ENCODE measurements at places on chromosomes 7 and 10.
A peak's percentile ranks its signal among the peaks of the same experiment; 100 is the strongest.

- DNase-seq: peak; percentile 94
Observed at GRCh38 chr7:1532456-1533254, 2.2 kb downstream of the MAFK start.

- no peak for DNase-seq
Observed at GRCh38 chr7:17497549-17498167, 199.2 kb downstream of the AHR start.

DNA sequence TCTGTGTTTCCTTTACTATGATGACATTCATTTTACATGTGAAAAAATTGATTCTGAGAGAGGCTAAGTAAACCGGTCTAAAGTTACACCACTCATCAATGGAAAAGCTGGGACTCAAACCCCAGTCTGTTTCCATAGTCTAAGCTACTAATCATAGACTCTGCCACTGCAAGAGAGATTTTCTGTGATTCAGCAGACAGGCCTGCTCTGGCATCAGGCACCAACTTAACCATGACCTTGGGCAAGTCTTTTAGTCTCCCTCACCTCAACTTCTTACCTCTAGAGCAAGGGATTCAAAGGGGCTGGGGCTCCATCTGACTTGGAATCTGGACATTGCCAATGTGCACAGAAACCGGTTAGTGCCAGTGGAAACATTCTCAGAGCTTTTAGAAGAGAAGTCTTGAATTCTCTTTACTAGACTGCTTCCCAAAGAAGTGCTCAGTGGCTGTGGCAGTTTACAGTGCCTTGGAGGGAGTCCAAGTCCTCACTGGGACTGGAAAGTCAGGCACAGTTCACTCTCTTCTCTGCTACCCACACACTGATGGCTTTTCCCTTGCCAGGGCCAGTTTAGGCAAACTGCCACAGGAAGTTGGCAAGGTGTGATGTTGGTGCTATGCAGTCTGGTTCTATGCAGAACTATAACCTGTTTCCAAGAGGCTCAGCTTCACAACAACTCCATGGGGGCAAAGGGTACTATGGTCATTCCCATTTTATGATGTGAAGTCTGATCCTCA is 4.5 kb upstream of the BLNK start:
- no peak for DNase-seq

DNA sequence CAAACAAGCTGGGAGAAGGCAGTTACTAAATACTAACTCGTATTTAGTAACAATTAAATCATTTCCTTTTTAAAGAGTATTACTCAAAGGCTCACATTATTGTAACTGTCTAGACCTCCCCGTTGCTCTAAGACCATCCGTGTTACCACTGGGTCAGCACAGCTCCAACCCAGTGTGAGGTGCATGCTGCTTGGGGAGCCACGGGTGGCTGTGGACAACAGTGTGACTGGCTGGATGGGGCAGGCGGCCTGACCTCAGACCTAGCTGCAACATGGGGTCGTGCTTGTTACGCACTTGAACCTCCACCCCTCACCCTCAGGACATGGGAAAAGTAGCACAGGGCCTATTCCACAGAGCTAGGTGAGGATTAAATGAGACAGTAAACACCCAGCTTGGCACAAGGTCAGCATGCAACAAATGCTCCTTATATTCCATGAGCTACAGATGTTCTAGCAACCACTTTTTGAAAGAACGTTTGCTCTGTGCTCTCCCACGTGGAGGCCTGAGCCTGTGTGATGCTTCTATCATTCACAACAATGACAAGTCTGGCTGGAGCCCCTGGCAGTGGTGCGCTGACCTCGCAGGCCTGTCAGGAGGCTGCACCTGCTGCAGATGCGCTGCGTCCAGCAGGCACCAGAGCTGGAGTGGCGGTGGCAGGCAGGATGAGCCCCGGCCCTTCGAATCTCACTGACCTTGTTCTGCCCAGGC is 135.7 kb downstream of the PKD1L1 start:
- DNase-seq: no peak

DNA sequence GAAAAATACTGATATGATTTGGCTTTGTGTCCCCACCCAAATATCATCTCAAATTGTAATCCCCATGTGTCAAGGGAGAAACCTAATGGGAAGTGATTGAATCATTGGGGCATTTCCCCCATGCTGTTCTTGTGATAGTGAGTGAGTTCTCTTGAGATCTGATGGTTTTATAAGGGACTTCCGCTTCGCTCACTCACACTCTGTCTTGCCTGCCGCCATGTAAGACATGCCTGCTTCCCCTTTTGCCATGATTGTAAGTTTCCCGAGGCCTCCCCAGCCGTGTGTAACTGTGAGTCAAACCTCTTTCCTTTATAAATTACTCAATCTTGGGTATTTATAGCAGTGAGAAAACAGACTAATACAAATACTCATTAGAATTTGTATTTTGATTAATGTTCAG is 5.1 kb upstream of the MRPS17 start:
- DNase-seq: no peak

- no peak for DNase-seq
Observed at GRCh38 chr10:48453451-48454301, 147.2 kb downstream of the MAPK8 start.

DNA sequence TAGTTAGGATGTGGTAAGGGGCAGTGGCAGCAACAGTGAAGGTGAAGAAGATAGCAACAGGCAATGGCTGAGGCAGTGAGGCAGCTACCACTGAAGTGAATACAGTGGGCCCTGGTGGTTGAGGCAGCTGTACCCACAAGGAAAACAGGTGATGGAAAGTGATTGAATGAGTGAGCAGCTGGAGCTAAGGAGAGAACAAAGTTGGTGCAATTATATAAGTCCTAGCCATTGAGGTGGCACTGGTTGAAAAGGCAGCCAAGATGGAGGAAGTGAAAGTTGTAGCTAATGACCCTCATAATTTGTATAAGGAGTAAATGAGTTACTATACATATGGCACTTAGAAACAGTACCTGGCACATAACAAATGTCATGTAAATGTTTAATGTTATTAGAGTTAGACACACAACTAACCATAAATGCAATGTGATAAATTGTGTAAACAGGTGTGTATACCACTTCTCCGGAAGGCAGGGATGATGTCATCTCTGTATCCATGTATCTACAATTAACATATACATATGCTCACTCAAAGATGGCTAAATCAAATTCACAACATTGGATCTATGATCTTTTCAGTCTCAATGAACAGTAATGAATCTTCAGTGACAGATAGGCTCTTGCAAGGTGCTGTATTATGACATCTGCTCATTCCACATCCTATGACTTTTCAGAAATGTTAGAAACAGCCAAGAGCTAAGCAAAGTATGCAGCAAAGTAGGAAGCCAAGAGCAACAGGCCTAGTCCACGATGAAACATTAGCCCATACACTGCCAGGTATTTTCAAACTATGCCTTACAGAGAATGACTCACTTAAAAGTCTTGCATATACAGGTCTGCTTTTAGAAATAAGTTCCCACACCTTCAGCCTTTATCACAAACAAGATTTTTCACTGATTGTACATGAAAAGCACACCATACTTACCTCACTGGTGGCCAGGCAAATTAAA is 10.7 kb downstream of the XPNPEP1 start:
- peak; percentile 36 for DNase-seq

DNA sequence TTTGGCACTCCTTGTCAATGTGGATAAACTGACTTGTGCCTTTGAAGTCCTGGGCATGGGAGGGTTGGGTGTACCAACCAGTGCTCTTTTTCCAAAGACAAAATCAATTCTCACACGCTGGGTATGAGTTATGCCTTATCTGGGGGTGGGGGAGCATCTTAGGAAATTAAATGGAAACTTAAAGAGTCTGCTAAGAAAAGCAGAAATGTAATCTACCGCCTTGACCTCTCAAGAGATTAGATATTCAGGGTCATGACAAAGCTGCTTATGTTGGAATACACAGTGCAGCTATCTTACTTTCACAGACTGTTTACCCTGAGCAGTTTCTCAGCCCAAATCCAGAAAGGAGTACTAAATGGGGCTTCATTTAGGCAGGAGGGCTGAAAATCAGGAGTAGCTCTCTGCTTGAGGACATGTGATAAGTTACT is 2.6 kb downstream of the MEST start:
- DNase-seq: no peak

GRCh38 chr7:80206763-80207162 is 72.1 kb downstream of the GNAI1 start:
- no peak for DNase-seq

DNA sequence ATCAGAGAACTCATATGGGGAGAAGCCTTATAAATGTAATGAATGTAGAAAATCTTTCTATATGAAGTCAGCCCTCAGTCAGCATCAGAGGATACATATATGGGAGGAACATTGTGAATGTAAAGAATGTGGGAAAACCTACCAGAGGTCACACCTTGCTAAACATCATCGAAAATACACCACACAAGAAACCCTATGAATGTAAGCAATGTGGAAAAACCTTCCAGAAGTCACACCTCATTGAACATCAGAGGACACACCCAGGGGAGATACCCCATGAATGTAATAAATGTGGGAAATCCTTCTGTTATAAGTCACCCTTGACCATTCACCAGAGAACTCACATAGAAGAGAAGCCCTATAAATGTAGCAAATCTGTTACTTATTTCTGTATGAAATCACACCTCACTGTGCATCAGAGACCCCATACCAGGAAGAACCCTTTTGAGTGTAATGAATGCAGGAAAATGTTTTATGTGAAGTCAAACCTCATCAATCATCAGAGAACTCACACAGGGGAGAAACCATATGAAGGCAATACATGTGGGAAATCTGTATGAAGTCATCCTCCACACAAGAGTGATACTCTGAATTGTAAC is 30.8 kb downstream of the ZNF12 start:
- peak; percentile 14 for DNase-seq

- DNase-seq: no peak
Observed at GRCh38 chr7:95684505-95684904, 87.8 kb upstream of the DYNC1I1 start.

- peak; percentile 53 for DNase-seq
Observed at GRCh38 chr10:85527616-85528317, 838.8 kb downstream of the GRID1 start.

- peak; percentile 82 for DNase-seq
Observed at GRCh38 chr7:34315032-34315431, 343.0 kb upstream of the NPSR1 start.

DNA sequence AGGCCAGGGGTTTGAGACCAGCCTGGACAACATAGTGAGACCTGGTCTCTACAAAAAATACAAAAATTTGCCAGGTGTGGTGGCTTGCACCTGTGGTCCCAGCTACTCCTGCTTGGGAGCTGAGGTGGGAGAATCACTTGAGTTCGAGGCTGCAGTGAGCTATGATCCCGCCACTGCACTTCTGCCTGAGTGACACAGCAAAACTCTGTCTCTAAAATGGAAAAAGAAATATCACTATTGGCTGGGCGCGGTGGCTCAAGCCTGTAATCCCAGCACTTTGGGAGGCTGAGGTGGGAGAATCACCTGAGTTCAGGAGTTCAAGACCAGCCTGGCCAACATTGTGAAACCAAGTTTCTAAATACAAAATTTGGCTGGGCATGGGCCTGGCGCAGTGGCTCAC is 44.9 kb upstream of the RASGEF1A start:
- no peak for DNase-seq

GRCh38 chr7:70044064-70044463 is 445.8 kb downstream of the AUTS2 start:
- DNase-seq: no peak

- DNase-seq: no peak
Observed at GRCh38 chr10:132610071-132610701, 72.6 kb downstream of the INPP5A start.

DNA sequence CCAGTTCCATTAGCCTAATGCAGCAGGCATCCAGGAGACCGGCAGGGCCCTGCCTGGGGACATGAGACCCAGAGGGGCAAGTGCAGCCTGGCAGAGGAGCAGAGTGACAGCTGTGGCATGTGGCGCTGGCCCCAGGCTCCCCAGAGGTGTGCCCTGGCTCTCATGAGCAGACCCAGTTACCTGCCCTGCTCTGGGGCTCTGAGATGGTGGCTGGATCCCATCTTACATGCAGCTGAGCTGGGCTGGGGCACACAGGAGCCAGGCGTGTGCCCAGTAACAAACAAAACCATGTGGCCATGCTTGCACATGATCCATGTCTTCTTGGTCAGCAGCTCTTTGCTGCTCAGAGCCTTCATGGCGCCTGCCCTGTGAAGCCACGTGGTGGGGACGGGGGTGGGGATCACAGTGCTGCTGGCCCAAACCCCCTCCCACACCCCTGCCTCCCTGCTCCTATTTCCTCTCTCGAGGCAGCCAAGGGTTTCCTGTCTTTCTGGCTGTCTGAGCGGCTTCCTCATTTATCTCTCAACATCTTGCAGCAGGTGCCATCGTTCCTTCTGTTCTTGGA is 40.3 kb upstream of the GTF2I start:
- no peak for DNase-seq

- peak; percentile 96 for DNase-seq
Observed at GRCh38 chr10:75191821-75192568, 18.6 kb upstream of the VDAC2 start.

DNA sequence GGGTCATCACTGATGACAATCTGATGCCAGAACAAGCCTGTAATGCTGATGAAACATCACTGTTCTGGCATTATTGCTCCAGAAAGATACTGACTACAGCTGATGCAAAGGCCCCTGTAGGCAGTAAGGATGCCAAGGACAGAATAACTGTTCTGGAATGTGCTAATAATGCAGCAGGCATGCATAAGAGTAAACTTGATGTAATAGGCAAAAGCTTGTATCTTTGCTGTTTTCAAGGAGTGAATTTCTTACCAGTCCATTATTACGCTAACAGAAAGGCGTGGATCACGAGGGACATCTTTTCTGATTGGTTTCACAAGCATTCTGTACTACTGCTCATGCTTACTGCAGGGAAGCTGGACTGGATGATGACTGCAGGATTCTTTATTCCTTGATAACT is 18.7 kb downstream of the LCOR start:
- DNase-seq: peak; percentile 95

- no peak for DNase-seq
Observed at GRCh38 chr7:159007364-159007995, 137.2 kb downstream of the VIPR2 start.

DNA sequence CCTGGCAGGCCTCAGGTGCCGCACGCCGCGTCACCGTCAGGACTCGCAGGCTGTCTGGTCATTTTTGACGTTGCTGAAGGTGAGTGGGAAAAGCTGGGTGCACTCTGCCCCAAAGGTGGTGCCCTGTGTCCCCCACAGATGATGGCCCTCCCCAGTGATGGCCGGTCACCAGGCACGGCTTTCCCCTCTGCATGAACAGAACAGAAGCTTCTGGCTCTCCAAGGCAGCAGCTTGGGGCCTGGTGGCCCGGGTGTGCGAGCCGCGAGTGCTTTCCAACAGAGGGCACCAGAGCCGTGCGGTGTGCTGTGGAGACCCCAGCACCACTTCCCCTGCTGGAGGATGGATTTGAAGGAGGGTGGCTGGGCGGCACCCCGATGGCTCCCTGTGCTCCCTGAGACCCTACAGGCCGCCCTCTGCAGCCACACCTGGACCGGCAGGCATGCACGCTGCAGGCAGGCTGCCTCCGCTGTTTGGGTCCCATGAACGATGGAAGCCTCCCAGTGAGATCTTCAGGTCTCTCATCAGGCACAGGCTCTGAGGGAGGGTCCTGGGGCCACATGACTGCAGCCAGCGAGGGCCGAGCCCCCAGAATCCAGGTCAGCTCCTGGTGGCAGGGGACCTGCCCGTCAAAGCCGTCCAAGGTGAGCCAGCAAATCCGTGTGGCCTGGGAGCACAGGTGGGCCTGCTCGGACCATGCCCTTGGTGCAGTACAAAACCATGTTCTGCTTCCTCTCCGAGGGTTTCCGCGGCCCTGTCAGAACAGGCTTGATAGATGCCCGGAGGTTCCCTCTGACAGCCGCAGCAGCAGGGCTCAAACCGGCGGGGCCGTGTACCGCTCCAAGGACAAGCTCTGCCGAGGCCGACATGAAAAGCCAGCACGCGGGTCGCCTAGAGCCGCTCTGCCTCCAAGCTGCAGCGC is 195.4 kb downstream of the EBF3 start:
- DNase-seq: no peak

Data from fibroblast of mammary gland (primary cell).